ENCODE measurements at places on chromosomes 5 and 9.

DNA sequence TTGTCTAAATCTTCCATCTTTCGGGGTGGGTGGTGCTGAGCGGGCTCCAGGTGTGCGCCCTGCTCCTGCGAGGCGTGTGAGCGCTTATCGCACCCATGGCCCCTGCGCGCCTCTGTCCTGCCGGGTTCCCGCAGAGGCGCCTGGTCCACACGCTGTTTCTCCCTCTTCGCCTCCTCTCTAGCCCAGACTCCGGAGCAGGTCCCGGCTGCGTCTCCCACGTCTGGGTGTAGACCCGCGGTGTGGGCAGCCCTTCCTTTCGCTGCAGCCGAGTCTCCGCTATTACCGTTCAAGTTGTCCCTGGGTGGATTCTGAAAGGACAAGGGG lies 40.5 kb upstream of the PLEKHG4B start:
- DNase-seq, result no peak

DNA sequence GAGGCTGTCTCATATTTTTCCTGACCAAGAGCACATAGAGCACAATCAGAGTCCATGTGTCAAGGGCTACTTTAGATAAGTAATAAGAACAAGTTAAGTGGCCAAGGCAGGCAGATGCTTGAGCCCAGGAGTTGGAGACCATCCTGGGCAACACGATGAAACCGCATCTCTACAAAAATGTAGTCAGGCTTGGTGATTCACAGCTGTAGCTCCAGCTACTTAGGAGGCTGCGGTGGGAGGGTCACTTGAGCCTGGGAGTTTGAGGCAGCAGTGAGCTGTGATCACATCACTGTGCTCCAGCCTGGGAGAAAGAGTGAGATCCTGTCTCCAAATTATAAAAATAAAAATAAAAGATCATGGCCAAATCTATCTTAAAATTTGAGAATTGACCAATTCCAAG lies 767.9 kb upstream of the CTNND2 start:
- no peak for DNase-seq

DNA sequence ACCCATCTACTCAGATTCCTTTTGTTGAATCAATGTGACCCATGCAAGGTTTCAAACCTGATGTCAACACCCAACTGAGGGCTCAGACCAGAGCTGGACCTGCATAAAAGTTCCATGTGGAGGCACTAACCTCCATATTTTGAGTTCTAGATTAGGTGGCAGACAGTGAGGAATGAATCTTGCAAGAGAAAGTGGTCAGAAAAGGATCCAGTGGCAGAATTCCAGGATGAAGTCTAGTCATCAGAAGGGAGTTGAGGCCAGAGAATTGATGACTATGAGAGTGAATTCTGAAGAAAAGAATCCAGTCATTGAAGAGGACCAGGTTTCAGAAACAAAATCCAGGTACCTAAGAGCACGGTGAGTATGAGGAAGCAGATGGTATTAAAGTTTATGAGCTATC lies 205.1 kb upstream of the RGMB start:
- DNase-seq, result no peak

DNA sequence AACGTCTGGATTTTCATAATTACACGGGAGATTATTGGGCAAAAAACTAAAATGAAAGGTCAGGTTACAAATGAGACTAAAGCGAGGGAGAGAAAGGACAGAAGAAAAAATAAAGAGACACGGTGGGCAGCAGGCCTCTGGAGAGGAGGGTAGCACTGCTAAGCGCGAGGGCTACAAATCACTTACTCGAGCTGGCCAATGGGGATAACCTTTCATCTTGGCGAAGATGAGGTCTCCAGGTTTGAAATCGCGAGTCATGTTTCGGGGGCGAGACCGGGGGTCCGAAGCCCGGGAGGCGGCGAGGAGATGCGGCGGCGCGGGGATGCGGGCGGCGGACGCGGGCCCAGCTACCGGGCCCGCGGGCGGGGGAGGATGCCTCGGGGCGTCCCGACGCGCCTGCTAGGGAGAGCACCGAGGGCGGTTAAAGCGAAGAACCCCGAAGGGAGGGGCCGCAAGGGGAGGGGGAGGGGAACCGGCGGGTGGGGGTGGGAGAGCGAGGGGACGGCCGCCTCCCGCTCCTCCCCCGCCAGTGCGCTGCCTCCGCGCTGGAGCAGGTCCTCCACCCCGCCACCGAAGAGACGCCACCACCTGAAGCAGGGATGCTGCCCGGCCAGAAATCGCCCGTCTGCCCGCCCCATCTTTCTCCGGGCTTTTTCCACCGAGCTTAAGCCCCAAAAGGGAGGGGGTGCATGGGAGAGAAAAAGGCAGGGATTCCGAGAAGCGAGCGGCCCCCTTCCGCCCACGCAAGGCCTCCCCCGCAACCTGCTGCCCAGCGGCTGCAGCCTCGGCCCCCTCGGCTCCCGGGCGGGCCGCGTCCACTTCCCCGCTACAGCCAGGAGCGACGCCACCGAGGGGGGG lies 610 bp downstream of the PSIP1 start:
- no peak for DNase-seq

- DNase-seq, result no peak
Observed at GRCh38 chr5:122154910-122155309, 25.6 kb downstream of the ZNF474 start.

- no peak for DNase-seq
Observed at GRCh38 chr5:56638061-56638621, 177.2 kb upstream of the MAP3K1 start.

- DNase-seq, result no peak
Observed at GRCh38 chr5:3155046-3155445, 403.6 kb upstream of the IRX2 start.

DNA sequence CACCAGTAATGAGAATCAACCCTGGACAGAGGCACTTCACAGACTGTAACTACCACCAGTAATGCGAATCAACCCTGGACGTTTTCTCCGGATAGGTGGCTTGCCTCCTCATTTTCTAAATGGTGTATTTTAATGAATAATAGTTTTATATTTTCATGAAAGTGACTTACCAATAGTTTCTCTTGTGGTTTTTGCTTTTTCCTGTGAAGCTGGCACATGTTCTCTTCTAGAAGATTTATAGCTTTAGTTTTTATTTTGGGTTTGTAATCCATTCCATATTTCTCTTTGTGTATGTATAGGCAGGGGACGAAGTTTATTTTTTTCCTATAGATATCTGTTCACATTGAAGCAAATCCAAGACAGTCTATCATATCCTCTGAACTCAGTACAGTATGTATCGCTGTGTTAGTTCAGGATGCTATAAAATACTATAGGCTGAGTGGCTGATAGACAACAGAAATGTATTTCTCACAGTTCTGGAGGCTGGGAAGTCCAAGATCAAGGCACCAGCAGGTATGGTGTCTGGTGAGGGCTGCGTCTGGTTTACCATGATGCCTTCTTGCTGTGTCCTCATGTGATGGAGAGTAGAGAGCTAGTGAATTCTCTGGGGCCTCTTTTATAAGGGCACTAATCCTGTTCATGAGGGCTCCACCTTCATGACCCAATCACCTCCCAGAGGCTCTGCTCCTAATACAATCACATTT lies 46.5 kb upstream of the GADD45G start:
- DNase-seq, result no peak

GRCh38 chr5:178355671-178356070 lies 123.1 kb upstream of the PHYKPL start:
- no peak for DNase-seq

GRCh38 chr5:672329-673160 lies 20.6 kb downstream of the TPPP start:
- DNase-seq, result no peak

Data from GM12864 (cell line).